ENCODE measurements at places on chromosomes 1 and 21.

DNA sequence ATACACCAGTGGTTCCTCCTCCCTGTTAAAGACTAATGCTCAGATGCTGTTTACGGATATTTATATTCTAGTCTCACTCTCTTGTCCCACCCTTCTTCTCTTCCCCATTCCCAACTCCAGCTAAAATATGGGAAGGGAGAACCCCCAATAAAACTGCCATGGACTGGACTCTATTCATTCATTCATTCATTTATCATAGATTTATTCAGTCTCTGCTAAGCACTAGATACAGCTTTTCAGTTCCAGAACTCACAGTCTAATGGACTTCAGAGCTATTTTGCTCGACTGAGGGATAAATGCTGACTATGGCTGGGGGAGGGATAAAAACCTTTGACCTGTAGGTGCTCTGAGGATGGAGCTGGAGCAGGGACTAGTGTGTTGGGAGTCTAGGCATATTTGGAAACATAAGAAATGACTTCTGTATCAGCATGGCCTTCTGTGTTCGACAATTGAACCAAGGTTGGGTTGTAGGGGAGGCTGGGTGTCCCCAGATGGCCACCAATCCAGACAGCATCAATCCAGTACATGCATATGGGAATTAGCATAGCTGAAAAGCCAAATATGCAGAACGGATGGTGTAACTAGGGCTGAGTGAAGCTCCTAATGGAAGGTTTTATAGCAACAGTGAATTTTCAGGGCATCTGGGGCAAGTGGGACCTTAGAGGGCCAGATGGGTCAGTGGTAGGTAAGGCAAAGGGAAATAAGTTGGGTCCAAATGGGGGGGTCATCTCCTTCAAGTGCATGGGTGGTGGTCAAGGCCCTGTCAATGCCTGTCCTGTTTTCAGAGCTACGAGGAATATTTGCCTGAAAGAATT lies 4.1 kb downstream of the APOA2 start:
- no peak for DNase-seq
- H3K4me1 ChIP-seq, result peaks cover 45% of the 10 kb centered on the region
- H3K27me3 ChIP-seq, result no peaks in the 10 kb centered on the region

GRCh38 chr1:222910699-222911098 lies 95.9 kb downstream of the DISP1 start:
- no peaks in the 10 kb centered on the region for H3K4me1 ChIP-seq
- H3K4me3 ChIP-seq, result no peak overlapping the region
- H3K27ac ChIP-seq, result no peak overlapping the region

- no peak overlapping the region for H3K4me3 ChIP-seq
- no peaks in the 10 kb centered on the region for H3K27me3 ChIP-seq
- no peak for DNase-seq
- no peaks in the 10 kb centered on the region for H3K4me1 ChIP-seq
Measured at GRCh38 chr1:203147376-203147775, 19.9 kb downstream of the ADORA1 start.

- no peak overlapping the region for H3K4me3 ChIP-seq
- peak; percentile 12 for DNase-seq
- H3K27me3 ChIP-seq, result no peaks in the 10 kb centered on the region
- no peak overlapping the region for H3K27ac ChIP-seq
- no peaks in the 10 kb centered on the region for H3K36me3 ChIP-seq
Measured at GRCh38 chr1:90579212-90579802, 137.8 kb downstream of the BARHL2 start.

GRCh38 chr1:217089361-217090014 lies 366.3 kb upstream of the ESRRG start:
- H3K27me3 ChIP-seq, result no peaks in the 10 kb centered on the region
- H3K4me1 ChIP-seq, result no peaks in the 10 kb centered on the region
- H3K27ac ChIP-seq, result no peak overlapping the region
- no peak for DNase-seq

- DNase-seq, result no peak
- H3K4me3 ChIP-seq, result no peak overlapping the region
- no peaks in the 10 kb centered on the region for H3K27me3 ChIP-seq
Measured at GRCh38 chr1:91750398-91750996, 135.5 kb downstream of the TGFBR3 start.

DNA sequence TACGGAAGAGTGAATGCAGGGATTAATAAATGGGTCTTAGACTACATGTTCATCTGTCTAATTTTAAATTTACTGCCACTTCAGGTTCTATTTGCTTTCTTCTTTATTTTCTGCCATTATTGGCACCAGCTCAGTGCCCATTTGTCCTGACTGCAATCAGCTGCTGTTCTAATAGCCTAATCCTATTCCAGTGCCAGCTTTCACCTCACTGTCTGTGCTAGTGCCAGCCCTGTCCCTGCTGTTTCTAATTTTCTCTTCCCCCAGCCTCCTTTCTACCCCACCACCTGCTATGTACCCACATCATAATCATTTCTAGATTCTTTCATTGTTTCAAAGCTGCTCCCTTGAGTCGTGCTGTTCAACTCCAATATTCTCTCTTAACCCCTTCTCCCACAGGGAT lies 86.4 kb downstream of the KCNK1 start:
- H3K4me3 ChIP-seq, result no peak overlapping the region
- no peaks in the 10 kb centered on the region for H3K36me3 ChIP-seq
- H3K27ac ChIP-seq, result no peak overlapping the region

DNA sequence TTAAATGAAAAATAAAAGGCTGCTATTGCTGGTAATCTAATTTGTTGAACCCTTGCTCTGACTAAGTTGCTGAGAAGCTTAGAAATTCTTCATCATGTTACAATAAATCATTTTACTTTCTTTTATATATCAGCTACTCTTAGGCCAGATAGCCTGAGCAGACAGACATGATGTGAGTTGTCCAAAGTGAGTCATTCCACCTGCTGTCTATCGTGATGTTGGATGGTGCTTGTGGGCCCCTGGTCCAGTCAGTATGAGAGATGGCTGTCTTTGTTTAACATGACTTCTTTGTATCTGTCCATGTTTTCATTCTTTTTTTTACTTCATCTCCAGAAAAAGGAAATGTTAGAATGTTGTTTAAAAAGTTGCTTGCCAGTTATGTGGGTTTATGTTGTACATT lies 188.8 kb downstream of the ADGRL2 start:
- no peaks in the 10 kb centered on the region for H3K36me3 ChIP-seq
- no peak overlapping the region for H3K27ac ChIP-seq
- no peak overlapping the region for H3K4me3 ChIP-seq
- no peak for DNase-seq

GRCh38 chr1:229672246-229672645 lies 46.2 kb downstream of the URB2 start:
- no peaks in the 10 kb centered on the region for H3K36me3 ChIP-seq
- no peak for DNase-seq

- H3K4me3 ChIP-seq, result no peak overlapping the region
- no peaks in the 10 kb centered on the region for H3K36me3 ChIP-seq
- peaks cover 7% of the 10 kb centered on the region for H3K27me3 ChIP-seq
- no peak overlapping the region for H3K27ac ChIP-seq
- no peaks in the 10 kb centered on the region for H3K4me1 ChIP-seq
- no peak for DNase-seq
Measured at GRCh38 chr1:158179301-158180041, 1.2 kb upstream of the CD1D start.

- no peak overlapping the region for H3K27ac ChIP-seq
- peaks cover 35% of the 10 kb centered on the region for H3K36me3 ChIP-seq
- H3K27me3 ChIP-seq, result no peaks in the 10 kb centered on the region
Measured at GRCh38 chr1:25484096-25484495, 53.4 kb downstream of the MACO1 start.

- H3K4me1 ChIP-seq, result no peaks in the 10 kb centered on the region
- no peaks in the 10 kb centered on the region for H3K36me3 ChIP-seq
- no peak for DNase-seq
- H3K27me3 ChIP-seq, result no peaks in the 10 kb centered on the region
- H3K4me3 ChIP-seq, result no peak overlapping the region
Measured at GRCh38 chr1:202233804-202234203, 40.2 kb downstream of the LGR6 start.

- no peaks in the 10 kb centered on the region for H3K27me3 ChIP-seq
- no peak overlapping the region for H3K4me3 ChIP-seq
- no peak overlapping the region for H3K27ac ChIP-seq
- no peak for DNase-seq
Measured at GRCh38 chr1:56466538-56466937, 112.8 kb downstream of the PLPP3 start.

- H3K4me1 ChIP-seq, result peaks cover 3% of the 10 kb centered on the region
- H3K36me3 ChIP-seq, result no peaks in the 10 kb centered on the region
- H3K27ac ChIP-seq, result no peak overlapping the region
Measured at GRCh38 chr1:236394879-236395229, 768 bp downstream of the EDARADD start.

- H3K4me1 ChIP-seq, result peaks cover 32% of the 10 kb centered on the region
- no peaks in the 10 kb centered on the region for H3K36me3 ChIP-seq
- no peaks in the 10 kb centered on the region for H3K27me3 ChIP-seq
- H3K27ac ChIP-seq, result no peak overlapping the region
Measured at GRCh38 chr1:205442051-205442725, 13.7 kb downstream of the BLACAT1 start.

- no peaks in the 10 kb centered on the region for H3K27me3 ChIP-seq
- no peak overlapping the region for H3K27ac ChIP-seq
- no peaks in the 10 kb centered on the region for H3K4me1 ChIP-seq
- DNase-seq, result no peak
Measured at GRCh38 chr21:38683222-38683621, 122.5 kb upstream of the ETS2 start.

DNA sequence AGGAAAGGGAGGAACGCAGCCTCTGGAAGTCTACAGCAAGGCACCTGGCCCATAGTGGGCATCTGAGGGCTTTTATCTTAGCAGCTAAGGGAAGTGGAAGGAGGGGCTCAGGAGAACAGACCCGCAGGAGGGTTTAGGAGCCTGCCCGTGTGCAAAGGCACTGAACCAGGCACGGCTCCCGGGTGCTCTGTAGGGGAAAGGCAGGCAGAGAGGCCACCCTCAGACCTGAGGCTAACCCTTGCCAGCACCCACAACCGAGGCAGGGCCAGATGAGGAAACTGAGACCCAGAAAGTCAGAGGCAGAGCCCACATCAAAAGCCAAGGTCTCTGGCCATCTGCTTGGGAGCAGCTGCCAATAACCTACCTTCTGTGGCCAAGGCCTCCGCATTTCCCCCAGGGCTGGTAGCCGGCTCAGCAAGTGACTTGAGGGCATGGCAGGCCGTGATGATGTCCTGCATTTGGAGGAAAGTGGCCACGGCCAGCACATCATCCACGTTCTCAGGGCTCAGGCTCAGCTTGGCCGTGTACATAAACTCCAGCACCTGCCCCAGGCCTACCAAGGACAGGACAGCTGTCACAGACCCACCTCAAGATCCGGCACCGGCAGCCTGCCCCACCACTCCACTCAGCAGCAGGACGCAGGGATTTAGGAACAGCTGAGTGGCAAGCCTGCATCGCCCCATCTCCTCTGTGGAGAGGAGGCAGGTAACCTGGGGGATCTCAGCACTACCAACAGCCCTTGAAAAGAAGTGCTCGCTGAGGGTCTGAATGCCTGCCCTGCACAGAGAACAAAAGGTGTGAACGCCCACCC lies 29.1 kb downstream of the ZBTB17 start:
- no peak for DNase-seq
- H3K27ac ChIP-seq, result no peak overlapping the region
- no peaks in the 10 kb centered on the region for H3K27me3 ChIP-seq
- H3K4me1 ChIP-seq, result peaks cover 31% of the 10 kb centered on the region
- H3K36me3 ChIP-seq, result no peaks in the 10 kb centered on the region

DNA sequence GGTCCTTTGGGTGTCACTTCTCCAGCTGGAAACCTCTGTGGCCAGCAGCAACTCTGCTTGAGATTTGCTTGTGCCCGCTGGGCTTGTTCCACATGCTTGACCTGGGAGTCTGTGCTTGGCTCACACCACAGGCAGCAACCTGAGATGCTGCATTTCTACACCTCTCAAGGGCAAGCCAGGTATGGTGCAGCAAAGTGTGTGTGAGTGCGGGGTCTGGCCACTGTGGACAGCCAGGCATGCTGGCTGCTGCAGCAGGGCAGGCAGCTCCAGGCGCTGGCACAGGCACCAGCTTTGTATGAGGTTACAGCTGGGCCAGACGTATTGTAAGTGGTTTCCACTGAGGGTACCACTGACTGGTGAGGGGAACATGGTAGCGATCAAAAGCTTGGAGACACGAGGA lies 242.0 kb downstream of the PTGER3 start:
- DNase-seq, result no peak
- no peaks in the 10 kb centered on the region for H3K4me1 ChIP-seq
- H3K27me3 ChIP-seq, result no peaks in the 10 kb centered on the region
- H3K36me3 ChIP-seq, result no peaks in the 10 kb centered on the region
- H3K4me3 ChIP-seq, result no peak overlapping the region

DNA sequence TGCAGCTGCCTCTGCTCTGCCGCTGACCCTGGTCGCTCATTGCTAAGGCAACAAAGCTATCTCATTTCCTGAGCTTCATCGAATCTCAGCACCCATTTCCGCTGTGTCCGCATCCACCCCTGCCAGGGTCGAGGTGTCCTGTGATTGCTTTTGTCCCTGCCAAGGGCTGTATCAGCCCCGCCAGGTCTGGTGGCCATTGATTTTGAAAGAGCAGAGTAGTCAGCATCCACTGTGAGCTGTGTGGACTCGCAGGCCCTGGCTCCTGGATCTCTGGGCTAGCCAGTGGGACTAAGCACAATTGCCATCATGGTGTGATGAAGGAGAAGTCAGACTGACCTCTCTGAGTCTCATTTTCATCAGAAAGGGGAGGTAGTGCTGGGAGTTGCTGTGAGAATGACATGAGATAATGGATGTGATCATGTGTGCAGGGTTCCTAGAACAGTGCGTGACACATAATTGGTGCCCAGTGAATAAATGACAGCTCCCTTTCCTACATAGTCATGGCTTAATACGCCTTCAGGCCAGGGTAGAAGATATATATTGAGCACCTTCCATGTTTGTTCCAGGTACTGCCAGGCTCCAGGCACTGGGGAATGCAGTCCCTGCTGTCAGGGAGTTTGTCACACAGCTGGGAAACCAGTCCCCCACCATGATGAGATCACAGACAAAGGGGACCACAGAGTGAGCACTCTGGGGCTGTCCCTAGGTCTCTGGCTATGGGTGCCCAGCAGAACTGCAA lies 32.1 kb downstream of the NAV1 start:
- H3K27ac ChIP-seq, result no peak overlapping the region
- no peak for DNase-seq
- no peak overlapping the region for H3K4me3 ChIP-seq
- no peaks in the 10 kb centered on the region for H3K4me1 ChIP-seq
- no peaks in the 10 kb centered on the region for H3K36me3 ChIP-seq

- H3K27ac ChIP-seq, result no peak overlapping the region
- peaks cover 7% of the 10 kb centered on the region for H3K4me1 ChIP-seq
- DNase-seq, result no peak
- no peaks in the 10 kb centered on the region for H3K36me3 ChIP-seq
Measured at GRCh38 chr1:201169203-201169602, 14.9 kb upstream of the TMEM9 start.

GRCh38 chr1:201095581-201095980 lies 16.6 kb downstream of the CACNA1S start:
- no peak for DNase-seq
- no peak overlapping the region for H3K27ac ChIP-seq
- H3K4me3 ChIP-seq, result no peak overlapping the region
- no peaks in the 10 kb centered on the region for H3K36me3 ChIP-seq
- no peaks in the 10 kb centered on the region for H3K27me3 ChIP-seq
